ENCODE measurements at places on chromosomes 3 and 15.

DNA sequence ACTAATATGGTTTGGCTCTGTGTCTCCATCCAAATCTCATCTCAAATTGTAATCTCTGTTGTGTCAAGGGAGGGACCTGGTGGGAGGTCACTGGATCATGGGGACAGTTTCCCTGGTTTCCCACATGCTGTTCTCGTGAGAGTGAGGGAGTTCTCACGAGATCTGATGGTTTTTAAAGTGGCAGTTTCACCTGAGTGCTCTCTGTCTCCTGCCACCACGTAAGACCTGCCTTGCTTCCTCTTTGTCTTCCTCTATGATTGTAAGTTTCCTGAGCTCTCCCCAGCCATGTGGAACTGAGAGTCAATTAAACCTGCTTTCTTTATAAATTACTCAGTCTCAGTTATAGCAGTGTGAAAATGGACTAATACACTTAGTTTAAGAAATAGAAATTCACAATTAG lies 228.9 kb downstream of the CD47 start:
- DNase-seq, result no peak

DNA sequence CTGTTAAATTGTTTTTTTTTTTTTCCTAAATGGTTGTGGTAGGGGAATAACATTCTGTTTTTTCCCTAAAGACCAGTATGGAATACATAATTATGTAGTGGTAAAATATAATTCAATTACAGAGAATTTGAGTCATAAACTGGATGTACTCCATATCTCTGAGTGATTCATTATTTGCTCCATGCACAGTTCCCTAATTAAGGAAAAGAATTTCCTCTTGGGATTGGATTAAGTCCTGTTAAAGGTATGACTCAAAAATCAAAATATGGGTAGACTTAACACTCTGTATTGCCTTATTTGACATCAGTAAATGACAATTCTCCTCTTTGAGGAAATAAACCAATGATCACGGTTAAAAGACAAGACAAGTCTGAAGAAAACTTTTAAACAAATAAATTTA lies 78.0 kb upstream of the KCNH8 start:
- DNase-seq, result no peak

GRCh38 chr15:68593828-68594532 lies 15.2 kb downstream of the CORO2B start:
- DNase-seq, result no peak

GRCh38 chr3:126618021-126618420 lies 36.9 kb downstream of the TXNRD3 start:
- DNase-seq, result no peak

GRCh38 chr3:52800079-52800478 lies 5.5 kb downstream of the ITIH3 start:
- no peak for DNase-seq

DNA sequence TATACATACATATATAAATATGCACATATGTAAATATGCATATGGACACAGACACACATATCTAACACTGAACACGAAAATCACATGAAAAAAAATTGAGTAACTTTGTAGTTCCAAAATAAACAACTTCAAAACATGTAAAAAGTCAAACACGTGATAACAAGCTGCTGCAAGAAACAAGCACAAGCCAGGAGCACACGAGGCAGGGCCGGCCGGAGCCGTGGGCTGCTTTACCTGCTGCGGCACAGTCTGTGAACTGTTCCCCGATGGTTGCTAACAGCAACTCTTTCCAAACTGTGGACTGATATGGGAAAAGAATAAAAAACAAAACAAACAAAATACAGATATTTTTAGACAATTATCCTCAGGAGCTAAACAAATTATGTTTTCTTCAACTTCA lies 31.6 kb downstream of the EIF4E3 start:
- DNase-seq, result no peak

- DNase-seq, result no peak
Measured at GRCh38 chr3:89392991-89393390, 285.6 kb downstream of the EPHA3 start.

- DNase-seq, result no peak
Measured at GRCh38 chr15:44157679-44158078, 37.4 kb downstream of the FRMD5 start.

DNA sequence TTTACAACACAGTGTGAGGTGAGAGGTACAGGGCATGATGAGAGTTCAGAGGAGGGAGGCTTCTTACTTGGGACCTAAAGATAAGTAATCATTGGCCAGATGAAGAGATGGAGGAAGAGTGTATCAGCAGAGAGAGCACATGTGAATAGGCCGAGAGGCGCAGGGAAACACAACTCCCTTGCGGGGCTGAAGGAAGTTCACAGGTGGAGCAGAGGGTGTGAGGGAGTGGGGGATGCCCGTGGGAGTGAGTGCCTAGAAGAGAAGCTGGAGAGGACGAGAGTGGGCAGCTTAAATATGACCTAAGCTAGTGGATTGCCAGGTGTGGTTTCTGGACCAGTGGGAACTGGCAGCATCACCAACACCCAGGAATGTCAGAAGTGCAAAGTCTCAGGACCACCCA lies 98.2 kb upstream of the TBC1D5 start:
- no peak for DNase-seq

DNA sequence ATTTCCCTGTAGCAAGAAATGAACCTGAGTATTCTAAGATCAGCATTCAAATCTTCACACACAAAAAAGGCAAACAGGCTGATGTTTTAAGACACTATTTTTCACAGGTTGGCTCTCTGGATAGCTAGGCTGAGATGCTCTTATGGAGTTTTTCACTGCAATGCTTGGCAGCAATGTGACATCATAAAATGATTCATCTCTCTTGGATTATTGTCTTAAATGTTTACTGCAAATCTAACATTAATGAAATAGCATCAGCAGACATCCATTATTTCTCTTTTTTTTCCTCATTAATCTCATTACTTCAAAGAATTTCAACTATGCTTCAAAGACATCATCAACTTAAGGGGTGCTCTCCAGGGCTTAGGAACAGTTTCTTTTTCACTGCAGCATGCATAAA lies 23.6 kb upstream of the SSUH2 start:
- no peak for DNase-seq

DNA sequence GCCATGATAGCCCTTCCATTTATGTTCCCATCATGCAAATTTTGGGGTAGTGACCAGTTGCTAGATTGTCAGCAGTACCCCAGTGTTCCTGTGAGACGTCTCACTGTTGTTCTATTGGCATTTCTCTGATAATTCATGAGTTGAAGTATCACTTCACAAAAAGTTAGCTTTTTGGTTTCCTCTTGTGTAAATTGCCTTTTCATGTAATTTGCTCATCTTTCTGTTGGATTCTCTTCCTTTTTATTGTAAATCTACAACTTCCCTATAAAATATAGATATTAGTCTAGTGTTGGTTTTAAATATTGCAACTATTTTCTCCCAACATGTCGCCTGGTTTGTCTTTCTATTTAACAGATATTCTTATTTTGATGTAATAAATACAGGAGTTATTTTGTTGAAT lies 7.5 kb upstream of the A4GNT start:
- DNase-seq, result no peak
